IPS-NIHi11 (cell line): ENCODE measurements at places on chromosomes 2 and 18.

- no peak for DNase-seq
These were observed 193.4 kb downstream of the FHOD3 start for GRCh38 chr18:36490897-36491296.

DNA sequence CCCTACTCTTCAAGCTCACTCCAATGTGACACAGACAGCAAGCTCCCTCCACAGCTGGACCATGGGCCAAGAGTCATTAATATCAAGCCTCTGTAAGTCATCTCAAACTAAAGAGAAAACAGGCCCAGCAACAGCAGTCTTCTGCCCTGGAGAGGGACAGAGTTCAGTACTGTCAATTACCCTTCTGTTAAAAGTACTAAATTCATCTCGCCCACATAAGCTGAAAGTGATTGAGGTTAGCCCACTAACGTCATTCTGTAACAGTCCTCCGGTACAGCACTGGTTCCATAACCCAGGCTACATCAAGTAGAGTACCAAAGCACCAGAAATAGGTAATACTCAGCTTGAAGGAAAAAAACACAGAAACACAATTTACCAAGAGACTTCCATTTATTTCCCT, 25.9 kb downstream of the THADA start:
- no peak for DNase-seq

GRCh38 chr2:70531419-70532086, 22.1 kb downstream of the TGFA start:
- DNase-seq: no peak

DNA sequence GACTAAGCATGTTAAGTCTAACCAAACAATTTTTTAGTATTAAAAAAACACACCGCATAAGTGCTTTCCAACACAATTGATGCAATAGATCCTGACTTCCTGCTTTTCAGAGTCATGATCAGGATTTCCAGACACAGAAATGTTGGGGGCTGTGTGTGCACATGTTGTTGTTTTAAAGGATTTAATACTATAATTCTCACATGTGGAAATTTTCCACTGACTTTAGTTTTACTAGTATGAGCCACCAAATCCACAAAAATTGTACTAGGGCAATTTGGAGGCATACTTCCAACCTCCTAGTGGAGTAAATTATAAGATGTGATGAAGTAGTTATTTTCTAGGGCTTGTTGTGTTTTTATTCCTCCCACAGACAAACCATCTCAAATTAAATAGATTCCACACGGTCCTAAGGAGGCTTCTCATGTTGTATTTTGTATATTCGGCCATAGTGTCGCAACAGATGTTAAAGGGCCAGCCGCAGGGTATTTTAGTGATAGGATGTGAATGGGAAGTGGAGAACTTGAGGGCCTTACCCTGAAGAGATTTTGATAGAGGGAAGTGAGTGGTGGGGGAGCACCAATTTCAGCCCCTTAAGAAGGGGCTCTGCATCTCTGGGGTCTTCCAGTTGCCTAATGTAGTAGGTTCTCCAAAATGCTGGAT, 108.9 kb upstream of the KLF7 start:
- no peak for DNase-seq

GRCh38 chr2:165251366-165251765, 12.2 kb downstream of the SCN2A start:
- no peak for DNase-seq

GRCh38 chr2:216246766-216247165, 125.5 kb downstream of the MARCHF4 start:
- no peak for DNase-seq

DNA sequence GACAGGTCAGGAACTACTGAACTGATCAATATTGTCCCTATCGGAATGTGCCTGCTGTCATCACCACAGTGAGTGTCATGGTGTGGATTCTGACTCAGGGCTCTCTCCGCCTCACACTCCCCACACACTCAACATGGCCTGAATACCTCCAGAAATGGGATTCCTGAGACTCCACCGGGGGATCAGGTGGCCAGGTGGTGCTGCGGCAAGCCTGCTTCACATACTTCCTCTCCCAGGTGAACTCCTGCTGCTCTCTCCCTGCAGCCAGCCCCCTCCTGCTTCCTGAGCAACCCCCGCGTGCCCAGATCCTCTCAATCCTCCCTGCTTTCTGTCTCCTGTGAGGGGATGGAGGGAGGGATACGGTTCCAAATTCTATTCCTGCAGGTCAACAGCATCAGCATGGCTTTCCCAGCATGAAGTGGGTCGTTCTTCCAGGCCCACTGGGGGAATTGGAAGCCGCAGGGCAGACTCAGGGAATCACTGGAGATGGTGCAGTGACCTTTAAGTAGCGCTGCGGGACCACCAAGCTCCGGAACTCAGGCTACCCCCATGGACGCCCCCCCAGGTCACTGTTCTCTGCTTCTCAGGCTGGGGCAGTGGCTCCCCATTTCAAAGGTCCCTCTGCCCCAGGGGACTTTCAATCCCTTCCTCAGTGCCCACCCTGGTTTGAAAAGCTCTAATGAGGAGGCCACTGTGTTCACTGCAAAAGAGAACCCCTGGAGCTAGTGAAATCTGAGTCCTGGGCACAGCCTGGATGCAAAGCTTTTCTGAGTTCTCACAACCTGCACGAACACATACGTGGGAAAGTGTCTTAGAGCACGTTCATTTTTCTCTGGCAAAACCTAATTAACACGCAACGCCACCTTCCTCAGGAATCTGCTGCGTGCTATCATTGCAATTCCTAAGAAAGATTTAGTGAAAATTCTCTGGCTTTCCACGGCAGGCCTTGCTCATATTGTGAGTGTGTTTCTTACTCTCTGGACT, 168.4 kb downstream of the ZFP36L2 start:
- DNase-seq: peak; percentile 59

GRCh38 chr2:85705680-85706039, 11.5 kb downstream of the GNLY start:
- DNase-seq: no peak

DNA sequence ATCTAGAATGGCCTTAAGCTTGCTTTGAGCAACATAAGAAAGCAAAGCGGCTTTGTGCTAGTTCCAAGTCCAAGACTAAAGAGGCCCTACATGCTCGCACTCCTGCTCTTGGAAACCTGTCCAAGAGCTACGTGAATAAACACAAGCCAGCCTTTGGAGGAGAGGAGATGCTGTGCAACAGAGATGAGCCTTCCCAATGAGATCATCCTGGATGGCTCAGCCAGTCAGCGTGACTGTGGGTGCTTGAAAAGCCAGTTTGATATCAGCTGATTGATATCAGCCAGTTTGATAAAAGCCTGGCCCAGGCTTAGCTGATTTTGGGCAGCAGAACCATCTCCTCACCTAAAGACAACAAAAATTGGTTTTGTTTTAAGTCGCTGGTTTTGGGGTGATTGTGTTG, 481.0 kb upstream of the DSEL start:
- no peak for DNase-seq

- DNase-seq: peak; percentile 88
These were observed 77.4 kb downstream of the DYSF start for GRCh38 chr2:71530641-71531332.

GRCh38 chr2:171513719-171514160, 8.5 kb upstream of the CYBRD1 start:
- no peak for DNase-seq
